ENCODE measurements at places on chromosomes 7 and 10.

GRCh38 chr10:88008866-88009470, 145.5 kb downstream of the PTEN start:
- DNase-seq: no peak

DNA sequence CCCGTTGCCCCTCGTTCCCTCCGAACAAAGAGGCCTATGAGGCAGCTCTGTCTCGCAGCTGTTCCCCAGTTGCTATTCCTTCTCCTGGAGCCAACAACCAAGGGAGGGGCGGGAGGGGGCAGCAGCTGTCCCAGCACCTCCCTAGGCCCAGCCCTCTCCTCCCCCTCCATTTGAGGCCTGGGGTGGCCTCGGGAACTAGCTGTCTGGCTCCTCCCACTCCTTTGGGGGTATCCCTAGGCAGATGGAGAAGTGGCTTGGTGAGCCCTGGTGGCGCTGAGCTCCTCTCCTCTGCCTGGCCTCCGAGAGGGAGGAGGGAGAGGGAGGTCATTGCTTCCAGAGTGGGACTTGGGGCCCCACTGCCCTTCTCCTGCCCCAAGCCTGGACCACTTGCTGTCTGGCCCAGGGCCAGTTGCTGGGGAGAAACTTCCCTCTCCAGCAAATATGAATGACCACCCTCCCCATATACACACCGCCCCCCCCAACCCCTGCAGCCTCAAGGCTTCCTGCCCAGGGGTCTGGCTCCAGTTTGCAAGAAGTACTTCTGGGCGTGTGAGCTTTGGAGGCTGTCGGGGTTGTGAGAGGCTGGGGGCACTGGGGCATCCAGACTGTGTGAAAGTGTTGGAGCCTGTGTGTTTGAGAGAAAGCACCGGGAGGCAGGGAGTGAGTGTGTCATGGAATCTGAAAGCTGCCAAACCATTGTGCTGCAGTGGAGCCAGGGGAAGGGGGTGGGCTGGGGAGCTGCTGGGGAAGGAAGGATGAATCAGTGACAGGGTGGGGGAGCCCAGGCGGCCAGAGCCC, 3.1 kb downstream of the FLNC start:
- no peak for DNase-seq

DNA sequence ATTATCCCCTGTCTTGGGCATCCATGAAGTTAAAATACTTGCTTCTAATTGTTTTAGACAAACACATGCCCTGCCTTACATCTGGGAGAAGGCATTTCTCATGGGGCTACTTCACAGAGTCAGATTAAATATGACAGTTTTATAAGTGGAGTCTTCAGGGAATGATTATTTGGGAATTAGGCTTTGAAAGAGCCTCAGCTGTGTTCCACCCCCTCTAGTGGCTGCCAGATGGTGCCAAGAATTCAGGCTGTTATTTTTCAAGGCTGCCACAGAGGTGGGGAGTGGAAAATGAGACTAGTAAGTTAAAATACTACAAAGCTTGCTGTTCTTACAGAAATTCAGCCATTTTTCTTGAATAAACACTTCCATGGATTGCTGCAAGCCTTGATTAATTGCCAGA, 45.8 kb upstream of the DNAH11 start:
- no peak for DNase-seq

GRCh38 chr7:54080971-54081370, 461.2 kb upstream of the VSTM2A start:
- DNase-seq: no peak

- no peak for DNase-seq
These were observed 5.1 kb upstream of the BLNK start for GRCh38 chr10:96276426-96276825.

- DNase-seq: peak; percentile 73
These were observed 45.1 kb downstream of the TMEM60 start for GRCh38 chr7:77753173-77753572.

DNA sequence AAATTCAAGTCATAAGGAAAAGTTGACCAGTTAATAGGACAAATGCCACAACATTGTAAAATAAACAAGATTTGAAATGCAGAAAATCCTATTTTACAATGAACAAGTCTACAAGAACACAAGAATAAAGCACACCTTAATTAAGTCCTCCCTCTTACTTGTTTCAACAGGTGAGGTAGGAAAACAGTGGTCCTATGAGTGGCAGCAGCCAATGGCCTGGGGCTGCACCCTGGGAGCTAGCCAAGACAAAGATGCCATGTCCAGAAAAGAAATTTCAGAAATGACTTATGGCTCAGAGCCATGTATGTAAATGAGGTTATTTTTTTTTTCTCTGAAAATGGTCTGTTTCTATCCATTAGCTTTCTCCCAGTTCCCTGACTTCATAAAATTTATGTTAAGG, 14.3 kb downstream of the KLLN start:
- no peak for DNase-seq

- DNase-seq: no peak
These were observed 1325.5 kb downstream of the REEP3 start for GRCh38 chr10:64846700-64847099.

DNA sequence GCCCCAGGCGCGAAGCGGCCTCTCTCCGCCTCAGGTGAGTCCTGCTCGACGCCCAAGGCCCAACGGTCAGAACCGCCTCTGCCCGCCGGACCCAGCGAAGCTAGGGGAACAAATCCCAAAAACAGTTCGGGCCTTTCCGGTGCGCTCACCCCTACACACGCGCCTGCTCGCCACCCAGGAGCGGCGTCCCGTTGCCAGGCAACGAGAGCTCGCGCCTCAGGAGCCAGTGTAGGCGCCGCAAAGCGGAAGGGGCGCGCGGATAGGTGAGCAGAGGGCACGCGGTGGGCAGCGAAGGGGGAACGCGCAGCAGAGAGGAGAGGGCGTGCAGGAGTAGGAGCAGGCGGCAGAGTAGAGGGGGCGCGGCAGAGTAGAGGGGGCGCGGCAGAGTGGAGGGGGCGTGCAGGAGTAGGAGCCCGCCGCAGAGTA, at the start of the genes DYDC1 and DYDC2:
Gene DYDC1, minus strand, starts transcription at position 193 of the 426 bp plus-strand sequence. CDS start 4,154 bp downstream, outside the sequence.
Gene DYDC2, plus strand, starts transcription at position 219 of the 426 bp plus-strand sequence. CDS start 5,663 bp downstream, outside the sequence.
- no peak for DNase-seq

DNA sequence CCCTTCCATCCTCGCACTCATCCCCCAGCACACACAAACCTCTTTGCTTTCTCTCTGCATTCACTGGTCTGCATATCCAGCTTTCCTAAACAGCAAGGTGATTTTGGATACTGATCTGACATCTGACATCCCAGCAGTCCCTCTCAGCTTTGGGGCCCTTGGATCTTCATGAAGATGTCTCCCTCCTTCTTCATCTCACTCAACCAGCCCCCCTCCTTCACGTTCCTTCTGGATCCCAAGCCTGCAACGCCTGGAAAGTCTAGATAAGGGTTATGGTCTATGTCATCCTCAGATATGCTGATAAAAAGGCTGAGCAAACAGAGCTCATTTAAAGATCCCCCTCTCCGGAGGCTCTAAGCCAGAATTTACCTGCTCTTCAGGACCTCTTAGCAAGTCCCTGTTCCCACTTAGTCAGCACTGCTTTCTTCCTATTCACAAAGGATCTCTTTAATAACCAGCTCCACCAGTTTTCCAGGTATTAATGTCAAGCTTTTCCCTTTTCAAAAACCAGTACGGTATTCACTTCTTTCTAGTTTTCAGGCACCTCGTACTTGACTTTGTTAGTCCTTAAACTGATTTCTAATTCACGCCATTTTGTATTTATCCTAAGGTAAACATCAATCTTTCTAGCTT, 38.9 kb downstream of the CREB3L2 start:
- DNase-seq: no peak

GRCh38 chr10:74332398-74332797, 181.4 kb downstream of the ADK start:
- DNase-seq: no peak

DNA sequence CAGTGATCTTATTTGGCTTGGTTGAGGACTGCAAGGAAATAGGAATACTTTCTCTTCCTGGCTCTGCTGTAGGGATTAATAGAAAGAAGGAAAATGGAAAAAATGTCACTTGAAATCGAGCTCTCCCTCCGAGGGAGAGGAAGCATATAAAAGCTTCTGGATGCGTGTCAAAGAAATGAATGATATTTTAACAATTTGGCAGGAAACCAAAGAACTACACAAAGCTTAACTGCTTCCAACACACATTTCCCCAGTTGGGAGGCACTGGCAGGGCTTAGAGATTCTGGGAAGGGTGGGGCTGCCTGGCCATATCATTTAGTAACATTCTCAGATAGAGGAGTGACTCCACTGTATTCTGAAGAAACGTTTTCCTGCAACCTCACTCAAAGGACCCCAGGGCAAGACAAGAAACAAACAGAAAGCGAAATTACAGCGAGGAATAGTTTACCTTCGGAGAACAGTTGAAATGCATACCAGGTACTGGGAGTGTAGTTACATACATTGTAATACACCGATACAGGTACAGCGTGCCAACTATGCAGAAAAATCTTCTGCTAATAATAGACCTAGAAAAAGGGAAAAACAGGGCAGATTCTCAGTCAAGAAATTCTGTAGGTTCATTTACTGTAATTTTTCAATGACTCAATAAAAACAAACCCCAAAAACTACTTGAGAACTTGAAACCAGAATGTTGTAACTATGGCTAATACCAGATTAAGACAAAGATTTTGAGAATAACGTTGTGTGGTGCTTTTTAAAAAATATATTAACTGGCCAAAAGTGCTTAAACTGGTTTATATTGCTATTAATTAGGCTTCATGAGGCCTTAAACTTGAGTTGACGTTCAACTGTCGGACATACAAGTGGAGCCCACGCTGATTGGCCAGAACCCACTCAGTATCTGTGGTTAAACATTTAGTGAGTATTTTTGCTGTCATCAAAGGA, 75.7 kb upstream of the ASAH2 start:
- DNase-seq: no peak

DNA sequence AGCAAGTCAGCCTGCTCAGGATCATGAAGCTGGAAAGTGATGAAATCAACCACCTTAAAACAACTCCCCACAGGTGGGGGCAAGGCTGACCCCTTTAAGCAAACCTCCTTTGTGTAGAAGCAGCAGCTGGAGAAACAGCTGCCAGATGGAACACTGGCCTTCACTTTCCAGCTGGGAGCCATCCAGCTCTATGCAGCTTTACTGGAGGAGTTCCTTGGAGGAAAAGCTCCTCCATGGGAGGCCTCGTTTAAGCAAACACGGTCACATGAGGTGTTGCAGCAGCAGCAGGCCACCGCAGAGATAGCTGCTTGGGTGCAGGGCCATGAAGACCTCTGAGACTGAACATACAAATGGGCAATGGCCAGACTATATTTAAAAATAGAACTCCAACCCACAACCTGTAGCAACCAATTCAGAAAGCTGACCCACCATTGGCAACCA, 13.0 kb upstream of the DLG5 start:
- DNase-seq: no peak

DNA sequence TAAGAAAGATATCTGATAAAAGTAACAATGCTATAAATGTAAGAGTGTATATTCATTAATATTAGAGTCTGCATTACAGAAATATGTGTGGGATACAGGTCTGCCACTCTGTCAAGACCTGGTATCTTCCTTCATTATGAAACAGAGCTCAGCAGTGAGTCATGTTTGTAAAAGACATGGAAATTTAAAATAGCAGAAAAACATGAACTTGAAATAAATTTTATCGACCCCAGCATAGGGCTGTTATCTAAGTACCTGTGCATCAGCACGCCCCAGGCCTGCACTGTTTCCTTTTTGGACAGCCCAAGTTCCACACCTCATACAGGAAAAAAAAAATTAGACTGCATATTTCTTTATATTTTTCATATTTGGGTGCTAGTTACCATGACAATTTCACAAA, 58.0 kb upstream of the ZPBP start:
- no peak for DNase-seq

DNA sequence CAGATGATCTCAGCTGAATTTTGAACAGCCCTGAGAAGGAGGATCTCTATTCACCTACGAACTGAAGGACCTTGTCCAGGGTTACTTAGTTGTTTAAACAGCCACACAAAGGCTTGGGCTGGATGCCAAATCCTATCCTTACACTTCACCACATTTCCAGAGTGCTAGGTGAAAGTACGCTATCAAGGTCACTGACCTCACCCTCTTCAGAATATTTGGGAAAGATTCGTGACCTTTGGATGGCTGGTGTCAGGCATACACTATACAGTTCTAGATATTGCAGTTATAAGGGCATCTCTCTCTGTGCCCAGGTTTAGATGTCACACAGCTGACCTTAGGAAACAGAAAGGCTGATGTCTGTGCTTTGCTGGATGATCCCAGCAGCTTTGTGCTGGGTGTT, 61.2 kb upstream of the ABLIM1 start:
- DNase-seq: no peak

- no peak for DNase-seq
These were observed 75.0 kb upstream of the AFAP1L2 start for GRCh38 chr10:114479307-114479706.

- peak; percentile 35 for DNase-seq
These were observed 16.2 kb upstream of the NME8 start for GRCh38 chr7:37832194-37832593.
